ENCODE measurements at places on chromosomes 4 and X.
A peak's percentile ranks its signal among the peaks of the same experiment; 100 is the strongest.

DNA sequence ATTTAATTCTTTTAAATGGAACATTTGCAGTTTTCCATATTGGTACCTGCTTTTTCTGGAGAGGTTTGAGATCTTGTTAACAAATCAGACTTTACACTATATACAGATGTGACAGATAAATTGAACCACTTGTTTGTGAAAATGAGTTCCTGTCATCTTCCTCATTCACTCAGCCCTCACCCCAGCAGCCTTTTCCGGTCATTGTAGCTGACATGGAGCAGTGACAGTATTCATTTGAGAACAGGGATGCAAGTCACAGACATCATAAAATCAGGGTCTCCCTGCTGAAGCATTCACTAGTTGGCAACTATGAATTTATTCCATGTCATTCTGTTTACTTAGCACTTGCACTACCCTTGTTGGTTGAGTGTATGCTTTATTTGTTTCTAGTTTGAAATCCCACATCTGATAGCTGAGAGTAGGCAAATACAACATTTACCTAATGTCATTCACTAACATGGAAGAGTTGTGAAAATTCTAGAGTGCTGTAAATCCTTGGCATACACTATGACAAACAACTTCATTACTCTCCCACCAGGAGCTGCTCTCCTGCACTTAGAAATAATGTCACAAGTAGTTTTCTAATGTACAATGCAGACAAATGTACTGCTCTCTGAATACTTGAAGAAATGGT, 78.9 kb downstream of the UGT8 start:
- no peak for DNase-seq

DNA sequence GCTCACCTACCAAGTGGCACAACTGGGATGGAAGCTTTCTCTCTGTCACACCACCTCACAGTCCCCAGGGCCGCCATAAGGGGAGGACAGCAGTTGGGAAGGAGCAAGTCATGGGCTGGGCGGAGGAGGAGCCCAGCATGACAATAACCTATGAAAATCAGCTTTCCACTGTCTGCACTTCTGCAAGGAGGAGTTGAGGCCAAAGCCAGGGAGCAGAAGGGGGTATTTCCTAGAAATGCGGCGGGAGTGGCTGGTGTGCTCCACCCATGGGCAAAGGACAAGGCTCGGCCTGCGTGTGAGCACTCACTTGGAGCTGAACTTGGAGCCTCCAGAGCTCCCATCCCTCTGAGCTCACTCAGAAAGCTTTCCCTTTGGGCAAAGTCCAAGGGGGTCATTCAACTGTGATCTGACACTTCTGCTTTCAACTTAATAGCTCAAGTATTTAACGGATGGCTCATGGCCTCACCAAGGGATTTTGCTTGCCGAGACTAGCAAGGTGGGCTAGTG, 18.5 kb downstream of the APLN start:
- DNase-seq = no peak

GRCh38 chrX:26219351-26219750, 3.4 kb downstream of the MAGEB5 start:
- no peak for DNase-seq

DNA sequence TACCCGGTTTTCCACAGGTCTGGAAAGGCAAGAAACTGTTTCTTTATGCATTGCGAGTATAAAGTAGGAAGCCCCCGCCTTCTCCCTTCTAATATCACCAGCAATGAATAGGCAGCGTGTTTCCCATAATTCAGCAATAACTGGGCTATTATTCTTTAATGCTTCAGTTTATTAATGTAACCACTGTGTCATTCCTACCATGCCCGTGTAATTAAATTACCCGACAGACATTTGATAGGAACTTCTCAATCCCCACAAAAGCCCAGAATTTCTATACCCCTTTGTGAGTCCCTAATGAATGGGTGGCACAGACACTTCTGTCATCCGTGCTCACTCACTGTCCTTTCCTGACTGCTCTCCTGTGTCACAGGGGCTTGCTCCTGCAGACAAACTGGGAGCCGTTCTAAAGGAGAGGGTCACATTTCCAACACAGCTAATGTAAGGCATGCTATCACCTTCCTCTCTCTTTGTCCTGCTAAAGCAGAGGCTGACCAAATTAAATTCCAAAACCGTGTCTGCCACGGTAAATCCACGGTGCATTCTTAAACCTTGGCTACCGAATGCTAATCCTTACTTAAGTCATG, 108.5 kb upstream of the MID1 start:
- DNase-seq = no peak

DNA sequence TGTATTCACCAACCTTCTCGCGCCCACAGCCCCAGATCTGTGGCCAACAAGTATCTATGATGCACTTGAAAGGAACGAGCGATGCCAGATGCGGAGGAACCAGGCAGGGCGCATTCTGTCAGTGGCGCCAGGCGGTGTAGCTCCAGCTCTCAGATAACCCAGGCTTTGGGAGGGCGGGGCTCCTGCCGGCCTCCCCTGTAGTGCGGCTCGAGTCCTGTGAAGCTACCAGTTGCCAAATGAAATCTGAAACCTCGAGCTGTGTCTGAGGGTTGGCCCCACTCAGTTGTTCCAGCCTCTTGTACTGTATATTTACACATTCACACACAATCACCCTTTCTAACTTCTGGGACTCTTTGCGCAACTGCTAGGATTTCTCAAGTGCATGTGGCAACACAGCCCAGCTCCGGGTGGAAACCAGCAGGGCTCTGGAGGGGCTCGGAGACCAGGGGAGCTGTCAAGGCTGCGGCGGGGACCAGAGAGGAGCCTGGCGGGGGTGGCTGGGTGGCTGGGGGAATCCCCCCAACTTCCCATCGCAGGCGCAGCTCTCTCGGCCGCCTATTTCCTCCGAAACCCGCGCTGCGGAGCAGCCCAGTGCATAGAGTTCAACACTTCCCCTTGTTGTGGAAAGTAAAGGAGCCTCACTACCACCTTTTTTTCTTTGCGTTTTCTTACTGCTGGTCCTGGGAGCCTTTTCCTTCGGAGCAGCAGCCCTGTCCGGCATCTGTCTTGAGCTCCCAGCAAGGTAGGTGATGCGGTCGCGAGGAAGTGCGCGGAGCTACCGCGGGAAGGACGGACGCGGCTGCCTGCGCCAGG, at the start of gene ARHGAP24:
TSS of gene ARHGAP24 (plus strand) at position 333 of the 813 bp plus-strand sequence.
- peak; percentile 97 for DNase-seq

- DNase-seq = peak; percentile 39
These were observed 310.3 kb upstream of the SLIT2 start for GRCh38 chr4:19941434-19941833.

GRCh38 chrX:118503260-118504041, 7.8 kb downstream of the DOCK11 start:
- DNase-seq = no peak

DNA sequence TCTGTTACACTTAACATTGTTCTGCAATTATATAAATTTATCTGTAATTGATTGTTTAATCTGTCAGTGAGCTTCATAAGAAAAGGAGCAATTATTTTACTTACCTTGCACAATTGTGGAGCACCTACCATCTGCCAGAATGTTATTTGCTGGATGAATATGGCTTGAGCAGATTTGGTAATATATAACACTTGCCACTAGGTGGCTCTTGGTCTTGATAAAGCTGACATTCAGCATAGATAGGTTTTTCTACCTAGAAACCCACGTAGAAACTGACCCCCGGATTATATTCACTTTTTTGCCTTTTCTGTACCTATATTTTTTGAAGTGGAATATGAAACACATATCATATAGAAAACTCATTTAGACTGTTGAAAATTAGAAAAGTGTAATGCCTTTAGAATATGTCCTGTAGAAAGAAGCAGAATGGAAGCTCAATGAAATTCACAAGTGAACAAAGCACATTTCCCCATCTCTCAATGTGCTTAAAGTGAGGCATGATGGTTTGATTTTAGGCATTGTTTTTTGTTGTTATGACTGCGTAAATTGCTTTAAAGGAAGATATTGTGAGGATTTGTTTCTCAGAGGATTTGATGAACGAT, 9.5 kb downstream of the RBPJ start:
- DNase-seq = peak; percentile 56

- DNase-seq = no peak
These were observed 82.7 kb upstream of the FGF13 start for GRCh38 chrX:138794246-138794645.

DNA sequence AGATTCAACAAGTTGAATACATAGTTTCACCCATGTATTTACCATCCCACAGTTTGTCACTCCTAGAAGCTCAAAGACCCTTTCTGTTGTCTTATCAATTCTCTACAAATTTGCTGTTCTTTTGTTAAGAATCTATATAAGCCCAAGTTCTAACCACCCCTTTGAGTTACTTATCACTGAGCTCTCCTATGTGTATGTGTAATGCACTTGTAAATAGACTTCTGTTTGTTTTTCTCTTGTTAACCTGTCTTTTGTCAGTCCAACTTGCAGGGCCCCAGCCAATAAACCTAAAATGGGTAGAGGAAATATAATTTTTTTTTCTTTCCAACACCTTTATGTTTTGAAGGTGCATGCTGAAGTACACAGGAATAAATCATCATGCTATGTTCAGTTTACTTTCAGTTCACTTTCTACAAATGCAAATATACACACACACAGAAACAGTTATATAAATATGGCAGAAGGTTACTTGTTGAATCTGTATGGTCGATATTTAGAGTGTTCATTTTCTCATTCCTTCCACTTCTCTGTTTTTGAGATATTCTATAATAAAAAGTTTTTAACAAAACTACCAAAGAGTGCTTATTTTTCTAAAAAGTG, 22.3 kb upstream of the CLOCK start:
- no peak for DNase-seq

Measured in RPMI7951 (cell line).